ENCODE measurements at places on chromosomes 12 and 14. TPM values are rescaled to one million over a fixed set of nuclear protein-coding genes. Genes with fewer than 3 reads are reported as not detected.

SPTB gene
- not detected for total RNA-seq

CLEC2A gene
- not detected for total RNA-seq

MUCL1 gene
- not detected for total RNA-seq

PLEKHG7 gene
- total RNA-seq, result not detected

SP1 gene
- total RNA-seq, result 68.7 TPM
